ENCODE measurements at places on chromosomes 6 and 20.

GRCh38 chr6:40169878-40170277, 235.6 kb upstream of the MOCS1 start:
- no peak for DNase-seq

DNA sequence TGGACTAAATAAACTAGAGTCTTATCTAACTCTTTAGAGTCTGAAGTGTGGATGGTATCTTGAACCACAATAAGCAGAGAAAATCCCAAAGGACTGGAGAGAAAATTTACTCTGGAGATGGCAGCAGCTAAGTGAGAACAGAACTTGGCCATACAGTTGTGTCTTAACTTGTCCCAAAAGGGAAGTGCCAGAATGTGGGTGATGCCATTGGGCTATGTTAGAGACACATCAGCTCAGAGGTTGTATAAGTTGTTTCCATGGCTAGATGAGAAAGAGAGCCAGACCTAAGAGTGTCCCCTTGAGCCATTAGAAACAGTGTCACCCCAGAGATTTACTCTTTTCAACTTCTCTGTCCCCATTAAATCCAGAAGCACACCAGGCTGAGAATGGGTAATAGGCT, 36.2 kb downstream of the FOXO3 start:
- DNase-seq, result no peak

DNA sequence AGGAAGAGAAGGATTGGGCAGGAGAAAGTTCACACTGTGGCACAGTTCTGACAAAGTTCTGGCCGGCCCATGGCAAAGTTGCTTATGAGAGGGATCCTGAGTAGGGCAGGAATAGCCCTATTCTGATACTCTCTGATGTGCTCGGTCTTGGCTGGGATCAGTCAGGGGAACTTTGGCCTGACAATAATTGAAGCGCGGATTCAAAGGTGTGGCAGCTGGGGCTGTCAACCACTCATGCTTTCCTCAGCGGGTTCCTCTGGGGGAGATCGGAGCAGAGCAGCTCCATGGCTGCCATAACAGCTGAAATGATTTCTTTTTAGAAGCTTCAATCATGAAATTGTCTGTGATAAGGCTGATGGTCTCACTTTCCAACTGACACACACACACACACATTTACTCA, 714.1 kb downstream of the DHX35 start:
- no peak for DNase-seq

GRCh38 chr6:6314596-6314995, 5.9 kb downstream of the F13A1 start:
- no peak for DNase-seq

DNA sequence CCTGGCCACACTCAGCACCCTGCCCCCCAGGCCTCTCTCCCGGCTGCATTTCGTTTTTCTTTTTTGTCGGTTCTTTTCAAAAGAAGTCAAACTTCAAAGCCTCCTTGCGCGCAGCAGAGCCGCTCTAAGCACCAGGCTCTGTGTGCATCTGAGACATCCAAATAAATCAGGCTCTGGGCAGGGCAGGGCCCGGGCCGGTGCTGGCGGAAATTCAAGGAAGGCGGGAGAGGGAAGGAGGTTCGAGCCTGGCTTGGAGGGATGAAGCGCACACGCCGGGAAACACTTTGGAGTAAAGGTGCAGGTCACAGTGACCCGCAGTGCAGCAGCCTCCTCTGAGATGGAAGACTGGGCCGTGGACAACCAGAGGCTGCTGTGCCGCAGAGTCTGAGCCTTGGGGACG, 5.8 kb downstream of the GATA5 start:
- DNase-seq, result no peak

- no peak for DNase-seq
These were observed 312.4 kb downstream of the RNGTT start for GRCh38 chr6:88650979-88651378.

GRCh38 chr6:96576221-96576620, 13.3 kb downstream of the FHL5 start:
- no peak for DNase-seq

- no peak for DNase-seq
These were observed 61.5 kb downstream of the COL12A1 start for GRCh38 chr6:75144386-75144785.

- DNase-seq, result no peak
These were observed 180.6 kb upstream of the STXBP5 start for GRCh38 chr6:147023581-147023980.

DNA sequence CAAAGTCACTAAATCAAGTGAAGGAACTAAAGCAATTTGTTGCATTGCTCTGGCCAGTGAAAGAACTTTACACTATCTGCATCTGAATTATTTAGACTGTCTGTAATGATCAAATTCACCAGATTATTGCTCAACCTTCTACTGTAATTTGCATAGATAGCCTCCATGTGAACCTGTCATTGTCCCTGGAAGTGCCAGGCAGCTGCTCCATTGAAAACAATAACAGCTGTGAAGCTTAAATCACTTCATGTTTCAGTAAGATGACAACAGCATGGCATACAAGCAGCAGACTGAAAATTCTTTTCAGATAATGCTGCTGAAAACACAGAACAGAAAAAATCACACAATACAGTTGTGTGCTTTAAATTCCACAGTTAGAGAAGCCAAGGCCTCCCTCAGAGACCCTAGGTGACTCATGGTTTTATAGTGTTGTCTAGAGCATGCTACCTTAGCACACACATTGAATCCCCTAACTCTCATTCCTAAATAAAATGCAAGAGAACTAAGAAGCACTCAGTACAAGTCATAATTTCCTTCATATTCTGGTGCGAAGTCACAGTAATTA, 248.9 kb downstream of the TPBG start:
- no peak for DNase-seq

GRCh38 chr6:11188161-11188915, 44.1 kb downstream of the NEDD9 start:
- no peak for DNase-seq

DNA sequence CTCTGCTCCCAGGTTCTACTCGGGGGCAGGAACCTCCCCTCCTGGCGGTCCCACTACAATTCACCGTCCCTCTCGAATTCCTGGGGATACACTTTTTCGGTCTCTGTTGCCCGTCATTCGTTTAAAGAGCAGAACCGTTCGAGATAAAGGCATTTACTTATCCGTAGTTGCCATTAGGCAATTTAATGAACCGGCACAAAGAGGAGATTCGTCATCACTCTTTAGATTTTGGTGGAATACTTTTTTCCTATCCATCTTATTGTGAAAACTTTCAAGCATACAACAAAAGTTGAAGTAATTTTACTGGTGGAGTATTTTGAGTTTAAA, 1.2 kb upstream of the CD24 start:
- DNase-seq, result no peak

- DNase-seq, result no peak
These were observed 280.8 kb downstream of the ADGB start for GRCh38 chr6:146879406-146880117.

DNA sequence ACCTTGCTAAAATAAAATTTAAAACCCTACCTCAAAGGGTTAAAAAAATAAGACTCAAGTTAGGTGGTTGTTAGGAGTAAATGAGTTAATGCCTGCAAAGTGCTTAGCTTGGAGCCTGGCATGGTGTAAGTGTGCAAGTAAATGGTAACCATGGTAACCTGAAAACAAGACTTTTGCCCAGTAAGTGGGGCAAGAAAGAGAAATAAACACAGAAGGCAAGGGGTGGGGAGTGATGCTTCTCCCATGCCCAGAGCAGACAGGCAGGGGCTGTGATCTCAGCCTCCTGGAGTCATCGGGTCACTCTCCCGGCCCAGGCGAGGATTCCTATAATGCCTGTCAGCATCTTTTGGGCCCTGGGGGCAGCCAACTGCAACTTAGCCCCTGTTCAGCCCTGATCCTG, 59.2 kb upstream of the SLC32A1 start:
- no peak for DNase-seq

DNA sequence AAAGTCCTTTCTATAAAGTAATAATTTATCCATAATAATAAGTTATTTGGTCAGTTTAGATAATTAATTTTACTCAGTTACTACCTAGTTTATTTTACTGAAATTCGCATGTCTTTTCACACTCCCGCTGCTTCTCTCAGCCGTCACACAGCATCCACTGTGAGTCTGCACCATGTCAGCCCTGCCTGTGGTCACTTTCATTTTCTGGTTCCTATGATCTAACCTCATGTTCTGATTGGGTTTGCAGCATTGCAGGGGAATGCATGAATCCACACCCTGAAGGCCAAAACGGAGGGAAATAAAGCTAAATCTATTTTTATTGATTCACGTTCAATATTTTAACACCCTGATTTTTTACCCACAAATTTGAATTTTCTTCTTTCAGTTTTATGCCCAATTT, 47.4 kb downstream of the PDE10A start:
- DNase-seq, result no peak

DNA sequence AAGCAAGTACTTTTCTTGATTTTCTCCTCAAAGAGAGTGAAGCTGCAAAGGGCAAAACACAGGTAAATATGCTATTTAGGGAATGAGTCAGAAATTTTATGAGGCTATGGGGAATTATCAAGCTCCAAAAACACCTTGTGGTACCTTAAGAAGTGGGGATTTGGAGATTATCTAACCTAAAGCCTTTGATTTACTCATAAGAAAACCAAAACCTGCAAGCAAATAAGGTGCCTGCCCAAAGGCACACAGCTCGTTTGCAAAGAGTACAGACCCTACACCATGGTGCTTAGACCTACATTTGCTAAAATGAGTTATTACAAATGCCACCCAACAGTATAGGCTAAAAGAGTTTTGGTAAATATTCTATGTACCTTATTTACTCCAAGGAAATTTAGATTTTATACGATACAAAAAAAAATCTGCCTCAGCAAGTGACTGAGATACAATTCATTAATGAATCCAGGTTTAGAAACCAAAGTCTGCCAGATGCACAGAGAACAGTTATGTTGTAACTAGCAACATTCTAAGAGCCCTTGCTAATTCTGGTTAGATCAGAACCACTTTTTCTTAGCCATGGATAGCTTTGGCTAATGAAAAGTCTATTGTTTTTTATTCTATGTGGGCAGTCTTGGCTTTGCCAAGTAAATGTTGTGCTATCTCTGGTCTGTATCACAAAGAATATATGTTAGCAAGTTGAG, 101.5 kb downstream of the KHDC1L start:
- DNase-seq, result no peak

DNA sequence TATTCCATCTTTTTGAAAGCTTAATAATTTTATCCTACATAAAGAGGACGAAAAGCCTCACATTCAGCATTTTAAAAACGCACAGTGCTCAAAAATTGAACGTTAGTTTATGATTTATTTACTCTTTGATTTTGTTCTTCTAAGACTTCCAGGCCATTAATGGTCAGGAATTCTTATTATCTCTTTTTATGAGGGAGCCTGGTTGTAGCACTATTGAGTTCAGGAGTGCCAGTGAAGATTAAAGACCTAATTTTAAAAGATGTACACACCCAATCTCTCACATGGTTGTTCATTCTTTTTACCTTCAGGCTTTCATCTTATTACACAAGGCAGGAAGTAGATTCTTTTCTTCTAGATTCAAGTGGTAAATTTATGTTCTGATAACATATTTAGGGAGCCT, 68.6 kb downstream of the HDDC2 start:
- no peak for DNase-seq

DNA sequence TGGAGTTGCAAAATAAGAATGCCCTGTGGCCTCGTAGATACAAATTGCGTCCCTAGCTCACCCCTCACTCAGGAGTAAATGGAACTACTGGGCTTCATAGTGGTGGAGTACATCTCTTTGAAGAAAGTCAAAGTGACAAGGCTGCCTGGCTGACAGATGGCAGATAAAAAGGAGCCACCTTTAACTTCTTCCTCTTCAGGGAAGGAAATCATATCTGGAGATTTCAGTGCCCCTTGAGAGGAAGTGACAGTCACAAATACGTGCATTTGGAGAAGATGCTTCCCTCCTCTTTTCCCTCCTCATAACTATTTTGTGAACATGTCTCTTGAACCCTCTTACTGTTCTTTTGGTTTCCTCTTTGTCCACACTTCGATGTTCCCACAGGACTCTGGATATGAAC, 43.2 kb downstream of the PPP1R3G start:
- DNase-seq, result no peak

GRCh38 chr6:90216072-90216977, 80.3 kb downstream of the BACH2 start:
- no peak for DNase-seq

DNA sequence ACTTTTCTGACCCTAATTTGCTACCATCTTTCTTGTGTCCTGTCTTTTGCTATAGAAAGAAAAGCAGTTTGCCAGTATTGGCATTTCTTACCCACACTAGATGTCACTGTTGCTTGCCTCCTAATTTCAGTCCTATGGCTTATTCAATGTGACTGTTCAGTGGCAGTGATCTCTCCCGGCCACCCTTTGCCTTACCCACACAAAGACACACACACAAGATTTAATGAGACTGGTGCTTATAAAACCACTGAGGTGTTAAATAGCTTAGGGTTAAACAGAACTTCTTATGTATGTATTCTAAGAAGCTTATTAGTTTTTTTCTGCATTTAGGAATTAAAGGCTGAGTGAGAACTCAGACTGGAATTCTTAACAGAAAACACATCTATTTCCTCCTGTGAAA, 233.6 kb upstream of the ASCC3 start:
- DNase-seq, result no peak

DNA sequence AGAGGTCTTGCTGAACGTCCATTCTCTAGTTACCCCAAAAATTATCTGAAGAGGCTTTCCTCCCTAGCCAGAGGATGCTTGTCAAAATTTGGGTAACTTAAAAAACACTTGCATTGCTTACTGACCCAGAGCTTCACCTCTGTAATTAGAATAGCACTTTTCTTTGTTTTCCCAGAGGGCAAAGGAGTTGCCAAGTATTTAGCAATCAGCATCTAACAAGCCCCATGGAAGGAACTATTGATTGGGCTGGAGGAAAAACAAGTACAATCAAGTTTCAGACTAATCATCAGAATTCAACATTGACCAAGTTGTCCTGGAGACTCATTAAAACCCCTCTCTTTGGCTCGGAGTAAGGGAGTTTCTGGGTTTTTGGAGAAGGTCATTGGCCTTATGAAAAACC, 226.4 kb downstream of the TBC1D7 start:
- no peak for DNase-seq

DNA sequence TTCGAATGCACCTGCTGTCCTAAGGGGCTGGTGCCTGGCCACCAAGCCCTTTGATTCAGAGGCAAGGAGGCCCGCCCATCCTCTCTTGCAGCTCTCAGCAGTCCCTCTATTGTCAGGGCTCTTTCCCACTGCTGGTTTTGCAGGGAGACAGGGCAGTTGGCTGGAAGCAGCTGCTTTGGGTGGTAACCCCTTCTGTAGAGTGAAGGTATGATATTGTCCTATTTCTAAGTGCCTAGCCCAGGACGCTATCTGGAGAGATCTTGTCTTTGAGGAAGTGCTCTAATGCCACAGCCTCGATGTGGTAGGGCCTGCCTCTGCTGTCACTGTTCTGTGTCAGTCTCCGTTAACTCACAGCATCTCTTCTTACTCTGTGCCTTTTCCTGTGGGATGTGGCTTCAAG, 5.6 kb downstream of the PLCG1 start:
- no peak for DNase-seq

Data from C1 segment of cervical spinal cord (tissue), 14 donors.